ENCODE measurements at places on chromosomes 2 and 18. TPM values are rescaled to one million over a fixed set of nuclear protein-coding genes. Genes with fewer than 3 reads are reported as not detected.

Gene TTC32
- total RNA-seq, result 9.3 TPM

Gene GREB1L
- total RNA-seq, result 3.7 TPM

Gene UGT1A9
- total RNA-seq, result not detected

Gene RGPD4
- 0.16 TPM for total RNA-seq

Gene RNPEPL1
- 12.7 TPM for total RNA-seq

Measured in fibroblast of the aortic adventitia (primary cell).